ENCODE measurements at places on chromosomes 13 and 19.

DNA sequence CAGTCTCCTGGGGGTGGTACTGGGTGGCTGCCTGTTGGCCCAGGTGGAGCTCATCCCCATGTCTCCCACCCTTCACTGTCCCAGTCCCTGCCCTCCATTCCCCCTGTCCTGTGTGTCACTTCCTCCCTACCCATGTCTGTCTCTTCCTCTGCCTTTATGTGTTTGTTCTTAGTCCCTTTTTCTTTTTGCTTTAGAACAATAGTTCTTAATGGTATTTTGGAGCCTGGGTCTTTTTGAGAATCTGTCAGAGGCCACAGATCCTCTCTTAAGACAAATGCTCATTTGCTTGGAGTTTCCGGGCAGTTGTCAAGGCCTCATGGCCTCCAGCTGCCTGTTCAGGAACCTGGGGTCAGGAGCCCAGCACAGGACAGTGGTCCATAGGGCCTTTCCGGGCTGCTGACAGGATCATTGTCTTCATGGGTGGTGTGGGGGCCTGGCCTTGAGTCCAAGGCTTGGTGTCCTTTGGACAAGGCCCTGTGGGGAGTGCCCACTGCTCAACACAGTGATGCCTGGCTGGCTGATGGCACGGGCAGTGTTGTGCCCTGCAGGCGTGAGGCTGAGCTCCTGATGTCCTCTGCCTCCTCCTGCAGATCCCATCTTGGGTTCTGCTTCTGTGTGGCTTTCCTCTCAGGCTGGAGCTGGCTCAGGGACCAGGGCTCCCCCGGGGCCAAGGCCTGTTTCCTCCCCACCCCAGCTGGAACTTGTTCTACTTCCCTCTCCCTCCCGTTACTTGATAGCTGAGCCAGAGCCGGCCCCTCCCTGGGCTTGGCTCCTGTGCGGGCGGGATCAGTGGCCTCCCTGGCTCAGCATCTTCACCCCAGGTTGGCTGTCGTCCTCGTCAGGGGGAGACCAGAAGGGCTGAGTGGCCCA lies 3.5 kb downstream of the EGLN2 start:
- DNase-seq: no peak

DNA sequence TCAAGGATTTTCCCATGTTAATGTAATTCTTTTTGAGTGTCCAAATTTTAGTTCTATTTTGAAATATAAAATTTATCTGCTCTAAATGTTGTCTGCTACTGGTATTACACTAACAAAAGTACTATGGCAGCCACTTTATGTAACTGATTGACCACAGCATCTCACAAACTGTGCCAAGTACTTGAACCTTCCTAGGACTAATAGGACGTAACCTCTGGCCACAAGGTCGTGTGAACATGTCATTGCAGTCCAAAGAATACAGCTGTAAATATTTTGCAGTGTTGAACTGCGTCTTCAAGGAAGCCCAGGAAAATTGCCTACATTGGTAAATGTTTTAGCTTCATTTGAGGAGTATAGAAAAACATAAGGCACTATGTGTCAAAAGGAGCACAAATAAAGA lies 1.9 kb downstream of the KCTD4 start:
- no peak for DNase-seq

- no peak for DNase-seq
These were observed 1399.5 kb downstream of the PCDH9 start for GRCh38 chr13:65830411-65831205.

- DNase-seq: peak; percentile 49
These were observed 9.1 kb upstream of the DPP9 start for GRCh38 chr19:4732680-4733114.

DNA sequence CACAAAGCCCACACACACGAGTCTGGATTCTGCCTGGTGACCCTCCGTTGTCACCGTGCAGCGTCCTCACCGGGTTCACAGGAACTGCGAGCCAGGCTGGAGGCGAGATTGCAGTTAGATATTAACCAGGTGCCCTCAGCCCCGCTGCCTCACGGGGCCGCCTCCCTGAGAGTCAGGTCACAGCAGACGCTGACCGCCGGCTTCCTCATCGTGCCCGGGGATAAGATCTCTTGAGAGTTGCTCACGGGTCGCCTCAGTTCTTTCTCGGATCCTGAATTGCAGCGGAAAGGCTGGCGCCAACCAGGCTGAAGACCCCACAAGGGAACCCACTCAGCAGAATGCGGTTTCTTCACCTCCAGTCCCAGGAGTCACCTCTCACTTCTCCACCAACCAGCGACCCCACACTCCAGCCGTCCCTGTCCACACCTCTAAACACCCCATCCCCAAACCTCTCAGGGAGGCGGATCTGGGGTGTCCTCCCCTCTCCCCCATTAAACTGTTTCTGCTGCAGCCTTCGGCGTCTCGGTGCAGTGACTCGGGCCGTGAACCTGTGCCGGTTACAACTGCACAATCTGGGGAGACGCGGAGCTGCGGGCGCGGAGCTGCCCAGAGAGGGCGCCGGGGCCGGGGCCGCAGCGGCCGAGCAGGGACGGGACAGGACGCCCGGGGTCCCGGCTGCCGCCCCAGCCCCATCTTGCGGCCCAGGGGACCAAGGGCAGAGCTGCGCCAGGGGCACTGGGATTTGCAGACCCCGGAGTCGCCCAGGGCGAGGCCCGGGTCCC lies 591 bp downstream of the ZNF823 start:
- no peak for DNase-seq

- no peak for DNase-seq
These were observed 617.2 kb downstream of the PCDH9 start for GRCh38 chr13:66612983-66613382.

- DNase-seq: no peak
These were observed 2738.9 kb upstream of the PCDH20 start for GRCh38 chr13:64154514-64154913.

- DNase-seq: no peak
These were observed 284.5 kb downstream of the KCNRG start for GRCh38 chr13:50299546-50300249.

- DNase-seq: no peak
These were observed 268.3 kb downstream of the RFC3 start for GRCh38 chr13:34086281-34086680.

- DNase-seq: no peak
These were observed 660 bp downstream of the CIC start for GRCh38 chr19:42269478-42270345.

DNA sequence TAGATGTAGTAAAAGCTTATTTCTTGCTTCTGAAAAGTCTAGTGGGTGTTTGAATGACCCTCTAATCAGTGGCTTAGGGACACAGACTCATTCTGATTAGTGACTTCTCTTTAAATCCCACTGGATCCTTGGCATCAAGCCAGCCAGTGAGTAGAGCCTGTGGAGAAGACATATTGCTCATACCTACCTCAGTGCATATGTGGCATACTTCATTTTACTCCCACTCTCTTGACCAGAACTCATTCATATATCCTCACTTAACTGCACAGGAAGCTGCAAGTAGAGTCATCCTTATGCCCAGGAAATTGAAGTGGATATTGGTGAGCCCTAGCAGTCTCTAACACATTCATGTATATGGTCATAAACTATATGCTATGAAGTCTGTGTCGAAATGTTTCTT lies 148.3 kb downstream of the PDS5B start:
- DNase-seq: no peak

GRCh38 chr13:39385621-39386231 lies 217.3 kb downstream of the LHFPL6 start:
- DNase-seq: no peak

- no peak for DNase-seq
These were observed 2.1 kb downstream of the CALM3 start for GRCh38 chr19:46603195-46603637.

DNA sequence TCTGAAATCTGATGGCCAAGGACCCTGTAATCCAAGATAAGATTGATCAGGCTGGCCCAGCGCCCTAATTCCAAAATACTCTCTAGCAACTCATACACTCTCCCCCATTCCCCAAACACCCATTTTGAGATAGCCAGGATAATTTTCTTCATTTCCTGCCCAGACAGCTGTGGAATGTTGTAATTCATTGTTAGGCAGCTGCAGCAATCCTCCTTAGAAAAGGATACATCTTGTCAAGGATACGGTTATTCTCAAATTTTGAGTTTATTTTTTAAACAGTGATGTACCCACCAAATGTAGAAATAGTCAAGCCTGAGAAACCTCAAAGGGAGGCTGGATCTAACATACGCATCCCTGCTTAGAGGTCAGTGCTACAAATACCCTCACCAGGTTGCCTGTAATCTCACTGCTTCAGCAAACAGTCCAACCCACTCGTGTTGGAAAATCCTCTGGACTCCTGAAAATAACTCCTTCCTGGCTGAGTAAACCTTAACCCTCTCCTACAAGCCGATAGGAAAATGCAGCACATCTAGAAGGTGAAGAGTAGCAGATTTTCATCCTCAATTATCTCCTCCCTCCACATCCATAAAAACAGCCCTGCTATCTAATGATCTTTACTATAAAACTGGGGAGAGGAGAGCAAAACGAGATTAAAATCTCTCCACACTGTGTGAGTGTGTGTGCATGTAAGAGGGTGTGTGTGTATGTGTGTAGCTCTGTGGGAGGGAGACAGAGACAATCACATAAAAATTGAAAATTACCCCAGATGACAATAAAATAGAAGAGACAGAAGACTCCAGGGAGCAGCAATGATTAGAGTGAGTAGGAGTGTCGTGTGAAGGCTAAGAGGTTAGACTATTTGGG lies 683.1 kb downstream of the DIAPH3 start:
- no peak for DNase-seq

GRCh38 chr19:36573895-36574720 lies 1.0 kb upstream of the ZNF529 start:
- DNase-seq: no peak

DNA sequence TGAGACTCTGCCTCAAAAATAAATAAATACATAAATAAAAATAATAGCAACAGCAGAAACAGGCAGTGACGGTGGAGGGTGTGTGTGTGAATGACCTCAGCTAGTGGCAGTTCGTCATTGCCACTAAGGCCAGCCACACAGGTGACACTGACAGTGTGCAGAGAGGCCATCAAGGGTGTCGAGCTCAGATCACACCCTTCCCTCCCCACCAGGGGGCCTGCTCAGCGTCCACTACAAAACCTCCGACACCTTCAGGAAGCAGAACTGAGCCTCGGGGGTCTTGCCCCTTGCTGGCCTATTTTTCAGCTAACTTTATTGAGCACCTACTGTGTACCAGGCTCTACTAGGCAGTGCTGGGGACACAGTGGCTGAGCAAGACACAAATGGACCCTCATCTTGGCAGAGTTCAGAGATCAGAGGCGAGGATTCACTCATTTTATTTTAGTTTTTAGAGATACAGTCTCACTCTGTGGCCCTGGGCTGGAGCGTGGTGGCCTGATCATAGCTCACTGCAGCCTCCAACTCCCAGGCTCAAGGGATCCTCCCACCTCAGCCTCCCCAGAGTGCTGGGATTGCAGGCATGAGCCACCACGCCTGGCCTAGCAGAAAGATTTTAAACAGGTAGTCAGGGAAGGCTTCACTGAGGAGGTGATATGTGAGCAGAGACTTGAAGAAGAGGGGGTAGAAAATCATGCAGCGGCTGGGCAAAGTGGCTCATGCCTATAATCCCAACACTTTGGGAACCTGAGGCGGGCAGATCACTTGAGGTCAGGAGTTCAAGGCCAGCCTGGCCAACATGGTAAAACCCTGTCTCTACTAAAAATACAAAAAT lies 30.3 kb upstream of the SEMA6B start:
- DNase-seq: no peak

GRCh38 chr13:73129023-73129422 lies 70.2 kb downstream of the KLF5 start:
- DNase-seq: no peak

GRCh38 chr13:105627270-105627669 lies 908.2 kb downstream of the EFNB2 start:
- no peak for DNase-seq

DNA sequence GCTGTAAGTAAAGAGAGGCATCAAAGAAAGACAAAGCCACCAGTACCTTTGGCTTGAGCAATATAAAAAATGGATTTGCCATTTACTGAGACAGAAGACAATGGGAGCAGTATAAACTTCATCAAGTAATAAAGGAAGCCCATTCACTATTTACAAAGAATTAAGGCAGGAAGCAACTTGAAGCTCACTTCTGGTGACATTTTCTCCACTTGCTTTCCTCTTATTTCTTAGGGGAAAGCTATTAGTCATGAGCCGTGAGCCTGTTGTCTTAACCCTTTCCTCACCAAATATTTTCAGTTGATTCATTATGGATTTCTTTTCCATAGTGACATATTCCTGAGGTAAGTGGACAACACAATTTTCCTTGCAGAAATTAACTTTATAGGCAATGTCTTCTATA lies 156.8 kb downstream of the DNAJC3 start:
- no peak for DNase-seq

DNA sequence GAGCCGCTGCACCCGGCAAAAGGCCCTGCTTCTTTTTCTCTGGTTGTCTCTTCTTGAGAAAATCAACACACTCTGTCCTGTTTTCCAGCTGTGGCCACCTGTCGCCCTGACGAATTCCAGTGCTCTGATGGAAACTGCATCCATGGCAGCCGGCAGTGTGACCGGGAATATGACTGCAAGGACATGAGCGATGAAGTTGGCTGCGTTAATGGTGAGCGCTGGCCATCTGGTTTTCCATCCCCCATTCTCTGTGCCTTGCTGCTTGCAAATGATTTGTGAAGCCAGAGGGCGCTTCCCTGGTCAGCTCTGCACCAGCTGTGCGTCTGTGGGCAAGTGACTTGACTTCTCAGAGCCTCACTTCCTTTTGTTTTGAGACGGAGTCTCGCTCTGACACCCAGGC lies 17.2 kb downstream of the LDLR start:
- DNase-seq: no peak

GRCh38 chr19:18493440-18494266 lies 28.2 kb downstream of the ELL start:
- no peak for DNase-seq

DNA sequence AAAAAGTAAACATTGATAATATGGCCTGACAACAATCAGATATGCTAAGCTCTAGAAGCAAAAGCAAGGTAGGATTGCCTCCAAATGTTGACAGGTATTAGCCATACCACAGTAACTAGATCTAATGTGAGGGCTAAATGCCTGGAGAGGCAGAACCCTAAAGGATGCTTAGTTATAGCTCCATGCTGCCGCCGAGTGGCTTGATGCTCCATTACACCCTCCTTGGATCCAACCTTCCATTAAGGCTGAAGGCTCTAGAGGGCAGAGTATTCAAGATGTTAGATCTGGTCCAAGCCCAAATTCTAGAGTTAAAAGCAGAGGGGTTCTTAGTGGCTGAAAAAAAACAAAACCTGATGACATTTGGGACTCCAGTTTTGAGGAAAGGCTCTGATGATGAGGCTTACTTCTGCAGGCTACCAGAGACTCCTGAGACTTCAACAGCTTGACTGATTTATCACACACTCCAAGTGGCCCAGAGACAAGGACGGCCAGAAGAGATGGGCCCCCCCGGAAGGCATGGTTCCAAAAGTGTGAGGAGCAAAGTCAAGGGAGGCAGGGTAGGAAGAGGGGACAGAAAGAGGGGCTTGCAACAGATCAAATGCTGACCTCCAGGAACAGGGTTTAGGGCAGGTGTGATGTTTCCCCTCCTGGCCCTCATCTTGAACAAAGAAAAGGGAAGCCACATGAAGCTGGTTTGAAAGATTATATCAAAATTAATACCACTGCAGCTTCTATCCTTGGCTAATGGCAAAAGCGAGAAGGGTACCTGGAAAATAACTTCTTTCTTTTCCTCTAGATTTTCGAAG lies 21.9 kb upstream of the CPB2 start:
- DNase-seq: peak; percentile 50
